Stimulated activated CD8-positive, alpha-beta memory T cell treated with anti-CD3 and anti-CD28 coated beads, Interleukin-7, amount 100 ng/mL, for 1 hour (primary cell): ENCODE measurements at places on chromosomes 12 and 14.

- DNase-seq, result no peak
Observed at GRCh38 chr12:113921430-113921829, 44.7 kb downstream of the RBM19 start.

GRCh38 chr12:48017496-48017895 is 13.2 kb upstream of the COL2A1 start:
- DNase-seq, result no peak

GRCh38 chr14:38135106-38135867 is 72.4 kb upstream of the SSTR1 start:
- no peak for DNase-seq

- DNase-seq, result no peak
Observed at GRCh38 chr12:4177262-4177661, 96.3 kb upstream of the CCND2 start.

GRCh38 chr12:79927772-79928474 is 7.0 kb downstream of the PPP1R12A start:
- DNase-seq, result no peak
